Panc1 (cell line): ENCODE measurements at places on chromosomes 11 and 22.

DNA sequence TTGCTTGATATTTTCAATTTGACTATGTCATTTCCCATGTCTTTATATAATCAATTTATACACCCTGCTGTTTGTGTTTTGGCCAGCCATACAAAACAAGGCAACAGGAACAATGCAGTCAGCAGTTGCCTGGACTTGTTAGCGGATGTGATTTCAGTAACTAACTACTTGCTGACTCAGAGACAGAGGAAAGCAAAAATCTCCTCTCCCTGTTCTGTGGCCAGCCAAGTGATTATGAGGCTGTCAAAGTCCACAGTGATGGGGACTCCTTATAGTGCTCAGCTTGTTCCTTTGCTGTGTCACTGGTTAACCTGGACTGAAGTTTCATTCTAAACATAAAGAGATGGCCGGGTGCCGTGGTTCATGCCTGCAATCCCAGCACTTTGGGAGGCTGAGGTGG is 32.6 kb upstream of the APLP2 start:
- DNase-seq, result peak; percentile 64

GRCh38 chr11:33649944-33650343 is 50.7 kb downstream of the C11orf91 start:
- no peak for DNase-seq

DNA sequence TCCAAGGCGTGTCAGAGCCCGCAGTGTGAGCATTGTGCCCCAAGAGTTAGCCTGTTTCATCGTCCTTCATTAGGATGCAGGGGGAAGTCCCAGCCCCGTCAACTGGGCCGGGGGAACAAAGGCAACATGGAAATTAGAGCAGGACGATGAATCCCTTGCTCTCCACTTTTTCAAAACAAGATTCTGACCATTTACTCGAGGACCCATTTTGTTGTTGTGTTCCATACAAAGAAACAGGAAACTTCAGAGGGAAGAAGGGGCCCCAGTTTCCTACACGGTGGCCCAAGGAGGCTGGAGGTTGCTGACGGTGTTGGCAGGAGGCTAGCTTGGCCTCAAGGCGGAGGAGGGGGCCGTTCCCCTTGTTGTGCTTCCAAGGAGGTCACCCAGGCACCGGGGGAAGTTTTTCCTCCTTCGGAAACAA is 44.0 kb upstream of the SLC1A2 start:
- DNase-seq, result no peak

DNA sequence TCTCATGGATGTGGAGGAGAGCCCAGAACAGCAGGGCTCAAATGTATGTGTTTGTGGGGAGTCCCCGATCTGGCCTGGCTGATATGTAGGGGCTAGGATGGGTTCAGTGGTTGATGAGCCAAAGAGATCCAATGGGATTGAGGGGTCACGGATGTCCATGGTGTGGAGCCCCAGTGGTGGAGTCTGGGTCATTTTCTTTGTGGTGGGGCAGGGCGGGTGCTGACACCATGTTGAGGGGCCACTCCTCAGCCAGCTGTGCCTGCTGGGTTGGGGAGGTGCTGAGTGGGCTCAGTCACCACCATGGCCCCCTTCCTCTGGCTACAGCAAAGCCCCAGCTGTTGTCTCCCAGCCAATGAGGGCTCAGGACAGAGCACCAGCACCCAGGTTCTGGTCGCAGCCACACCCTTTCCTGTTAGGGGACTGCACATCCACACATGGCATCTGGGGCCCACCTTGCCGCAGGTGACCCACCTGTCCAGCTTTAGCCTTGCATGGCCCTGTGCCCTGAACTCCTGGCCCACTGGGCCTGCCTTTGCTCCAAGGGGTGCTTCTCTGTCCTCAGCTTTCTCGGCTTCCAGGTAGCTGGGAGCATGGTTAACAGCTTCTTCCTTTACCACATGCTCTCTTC is 3.2 kb upstream of the GNAZ start:
- DNase-seq, result no peak

GRCh38 chr11:113385749-113386148 is 1.8 kb upstream of the ANKK1 start:
- no peak for DNase-seq

- DNase-seq, result no peak
Observed at GRCh38 chr11:12051287-12051662, 42.8 kb upstream of the DKK3 start.

- no peak for DNase-seq
Observed at GRCh38 chr11:69195824-69196782, 40.4 kb downstream of the SMIM38 start.

DNA sequence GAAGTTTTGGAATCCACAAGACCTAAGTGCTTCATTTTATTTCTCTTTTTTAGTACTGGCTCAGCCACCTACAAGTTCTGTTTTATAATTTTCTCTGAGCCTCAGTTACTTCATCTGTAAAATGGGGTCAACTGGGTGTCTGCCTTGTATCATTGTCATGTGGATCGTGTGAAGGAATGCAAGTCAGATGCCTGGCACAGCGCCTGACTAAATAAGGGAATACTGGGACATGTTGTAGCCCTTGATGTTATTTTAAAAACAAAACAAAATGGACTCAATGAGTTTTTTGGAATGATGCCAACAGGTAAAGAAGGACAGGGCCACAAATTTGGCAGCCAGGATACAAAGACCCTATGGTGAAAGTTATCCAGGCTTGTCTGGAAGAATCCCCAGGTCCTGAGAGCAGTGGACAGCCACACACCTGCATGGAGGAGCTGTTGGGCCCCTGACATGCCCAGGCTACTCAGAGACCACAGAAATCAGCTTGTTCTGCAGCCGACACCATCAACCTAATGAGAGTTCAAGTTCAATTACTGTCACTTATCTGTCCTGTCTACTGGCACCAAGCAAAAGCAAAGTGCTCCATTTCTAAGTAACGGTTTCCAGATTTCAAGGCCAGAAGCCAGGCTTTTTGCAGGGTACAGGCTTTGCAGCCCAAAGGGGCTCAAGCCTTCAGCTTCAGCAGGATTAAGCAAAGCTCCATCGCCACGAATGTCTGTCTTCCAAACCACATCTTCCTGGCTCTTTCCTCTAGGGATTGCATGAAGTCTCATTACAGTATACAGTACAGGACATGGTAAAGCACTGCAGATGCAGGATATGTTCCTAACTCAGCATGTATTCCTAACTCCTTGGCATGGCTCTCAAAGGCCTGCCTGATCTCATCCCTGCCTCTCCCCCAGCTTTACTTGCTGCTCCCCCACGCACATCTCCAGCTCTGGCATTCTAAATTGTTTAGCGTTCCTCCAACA is 18.4 kb downstream of the DKK3 start:
- DNase-seq, result no peak

- no peak for DNase-seq
Observed at GRCh38 chr11:44338026-44338425, 28.1 kb upstream of the ALX4 start.

- DNase-seq, result no peak
Observed at GRCh38 chr11:133919330-133920108, 37.2 kb downstream of the IGSF9B start.

GRCh38 chr11:61776561-61777075 is 15.8 kb downstream of the TMEM258 start:
- no peak for DNase-seq

- DNase-seq, result no peak
Observed at GRCh38 chr11:69866648-69867047, 47.4 kb upstream of the FGF3 start.

DNA sequence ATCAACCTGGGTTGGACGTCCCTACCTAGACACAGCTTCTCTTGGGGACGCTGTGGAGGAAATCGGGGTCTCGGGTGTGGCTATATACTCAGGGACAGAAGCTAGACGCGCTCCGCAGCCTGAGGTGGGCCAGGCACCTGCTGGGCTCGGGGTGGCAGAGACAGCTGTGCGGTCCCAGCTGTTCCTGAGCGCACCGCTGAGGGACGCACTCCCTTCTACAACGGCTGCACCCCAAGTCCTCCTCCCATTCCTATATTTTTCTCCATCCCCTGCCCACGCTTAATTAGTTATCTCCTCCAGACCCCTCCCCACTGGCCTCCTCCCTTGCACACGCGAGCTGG is 188 bp upstream of the MTNR1B start:
- no peak for DNase-seq

- DNase-seq, result no peak
Observed at GRCh38 chr11:75024068-75024449, 35.3 kb downstream of the NEU3 start.

GRCh38 chr11:86468169-86468568 is 93.5 kb downstream of the CCDC81 start:
- DNase-seq, result no peak

DNA sequence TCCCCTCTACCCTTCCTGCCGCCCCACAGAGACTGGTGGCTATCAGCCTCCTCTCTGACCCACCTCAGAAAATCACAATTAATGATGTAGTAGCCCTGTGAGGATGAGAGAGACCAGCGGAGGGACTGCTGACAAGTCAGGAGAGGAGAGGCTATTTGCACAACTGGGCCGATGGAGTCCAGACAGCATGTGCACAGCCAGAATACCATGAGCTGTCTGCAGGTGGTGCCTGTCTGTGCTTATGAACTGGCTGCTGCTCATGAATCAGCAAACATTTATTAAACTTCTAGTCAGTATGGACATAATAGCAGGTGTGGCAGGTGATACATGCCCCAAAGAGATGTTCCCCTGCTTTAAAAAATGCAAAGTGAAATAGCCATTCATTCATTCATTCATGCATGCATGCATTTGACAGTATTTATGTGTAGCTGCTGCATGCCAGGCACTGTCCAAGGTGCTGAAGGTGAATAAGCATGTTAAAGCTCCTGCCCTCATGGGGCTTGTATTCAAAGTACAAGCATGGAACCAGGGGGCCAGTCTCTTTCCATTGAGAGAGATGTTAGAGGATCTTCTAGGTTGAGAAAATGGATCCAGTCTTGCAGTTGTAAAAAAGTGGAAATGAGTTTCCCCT is 141.3 kb downstream of the GRIK4 start:
- DNase-seq, result no peak

- DNase-seq, result no peak
Observed at GRCh38 chr11:76322540-76322939, 58.4 kb downstream of the THAP12 start.

DNA sequence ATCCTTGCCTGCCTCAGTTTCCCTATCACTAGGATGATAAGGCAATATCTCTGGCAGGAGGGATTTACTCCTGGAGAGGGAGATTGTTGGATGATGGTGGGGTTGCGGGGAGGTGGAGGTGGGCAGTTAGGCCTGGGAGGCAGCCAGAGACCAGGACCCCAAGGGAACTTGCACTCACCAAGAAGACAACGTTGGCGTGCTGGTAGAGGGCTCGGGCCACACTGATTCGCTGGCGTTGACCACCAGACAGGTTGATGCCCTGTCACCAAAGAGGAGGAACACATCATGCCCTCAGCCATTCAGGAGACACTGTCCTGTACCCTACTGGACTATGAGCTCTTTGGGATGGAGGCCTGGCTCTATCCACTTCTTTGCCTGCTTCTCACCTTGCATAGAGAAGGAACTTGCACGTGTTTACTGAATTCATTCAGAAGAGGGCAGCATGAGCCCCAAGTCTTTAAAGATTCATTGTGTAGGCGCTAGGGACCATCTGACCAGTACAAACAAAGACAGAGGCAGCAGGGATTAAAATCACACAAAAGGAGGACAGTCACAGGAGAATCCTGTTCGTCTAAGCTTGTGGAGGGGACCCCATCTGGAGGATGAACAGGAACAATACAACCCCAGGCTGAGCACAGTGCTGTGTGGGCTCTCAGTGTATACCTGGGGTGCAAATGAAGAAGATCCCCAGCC is 24.2 kb upstream of the KCNJ11 start:
- no peak for DNase-seq

DNA sequence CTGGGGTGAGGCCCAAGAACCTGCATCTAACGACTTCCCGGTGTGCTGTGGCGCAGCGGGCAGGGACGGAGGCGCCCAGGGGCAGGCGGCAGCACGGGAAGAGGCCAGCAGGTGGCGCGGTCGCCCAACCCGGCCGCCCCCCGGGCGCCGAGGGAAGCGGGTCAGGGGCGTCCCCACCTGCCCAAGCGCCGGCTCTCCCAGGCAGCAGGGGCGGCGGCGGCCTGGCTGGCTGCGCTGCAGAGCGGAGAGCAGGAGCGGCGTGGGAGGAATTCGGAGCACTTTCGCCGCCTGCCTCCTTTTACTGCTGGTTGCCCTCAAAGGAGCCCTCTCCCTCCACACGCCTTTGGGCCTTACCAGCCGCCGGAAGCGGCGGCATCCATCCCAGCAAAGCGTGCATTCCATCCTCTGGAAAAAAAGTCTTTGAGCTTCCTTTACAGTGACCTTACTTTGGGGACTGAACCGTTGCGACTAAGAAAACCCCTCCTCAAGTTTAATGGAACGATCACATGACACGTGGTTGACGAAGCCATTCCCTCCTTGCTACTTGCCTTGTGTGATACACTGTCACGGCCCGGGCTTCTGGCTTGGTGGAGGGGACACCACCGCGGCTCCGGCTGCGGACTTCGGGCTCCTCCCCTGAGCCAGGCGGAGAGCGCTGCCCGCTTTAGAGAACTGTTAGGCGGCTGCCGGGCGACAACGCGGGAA is 106.8 kb upstream of the CLMP start:
- peak; percentile 8 for DNase-seq

DNA sequence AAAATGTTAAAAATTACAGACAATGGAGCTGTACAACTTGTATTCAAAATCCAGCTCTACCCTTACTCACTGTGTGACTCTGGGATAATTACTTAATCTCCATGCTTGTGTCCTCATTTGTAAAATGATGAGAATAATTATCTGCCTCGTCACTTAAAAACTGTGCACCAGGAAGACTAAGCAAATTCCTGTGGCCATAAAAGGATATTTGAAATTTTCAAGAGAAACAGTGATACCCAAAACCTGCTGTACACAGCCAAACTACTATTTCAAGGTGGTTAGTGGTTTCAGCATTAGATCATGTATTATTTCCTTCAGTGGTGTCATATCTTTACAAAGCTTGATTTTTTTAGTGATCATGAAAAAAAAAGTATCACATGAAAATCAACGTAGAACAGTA is 136.9 kb downstream of the METTL15 start:
- DNase-seq, result no peak

GRCh38 chr22:43826142-43827002 is 14.3 kb upstream of the EFCAB6 start:
- no peak for DNase-seq

- no peak for DNase-seq
Observed at GRCh38 chr11:46736615-46737014, 17.6 kb downstream of the F2 start.

GRCh38 chr11:13970986-13971385 is 8.5 kb downstream of the SPON1 start:
- no peak for DNase-seq

DNA sequence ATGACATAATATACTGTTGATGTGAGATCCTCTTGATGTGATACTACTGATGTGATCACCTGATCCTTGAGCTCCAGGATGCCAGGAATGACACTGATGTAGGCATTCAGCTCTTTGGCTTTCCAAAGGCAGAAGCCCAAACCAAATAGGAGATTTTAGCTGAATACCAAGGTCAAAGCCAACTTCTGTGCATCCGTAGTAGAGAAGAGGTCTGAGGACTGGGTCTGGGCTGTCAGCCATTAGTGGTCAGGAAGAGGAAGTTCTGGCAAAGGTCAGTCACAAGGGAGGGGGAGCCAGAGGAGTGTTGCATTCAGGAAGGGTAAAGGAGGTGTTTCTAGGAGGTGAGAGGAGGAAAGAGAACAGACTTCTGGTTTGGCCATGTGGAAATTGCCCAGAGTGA is 53.4 kb upstream of the PARVG start:
- DNase-seq, result no peak
